WERI-Rb-1 (cell line): ENCODE measurements at places on chromosomes 6 and 20.
A peak's percentile ranks its signal among the peaks of the same experiment; 100 is the strongest.

- no peak for DNase-seq
Observed at GRCh38 chr6:80543598-80544222, 437.2 kb downstream of the BCKDHB start.

DNA sequence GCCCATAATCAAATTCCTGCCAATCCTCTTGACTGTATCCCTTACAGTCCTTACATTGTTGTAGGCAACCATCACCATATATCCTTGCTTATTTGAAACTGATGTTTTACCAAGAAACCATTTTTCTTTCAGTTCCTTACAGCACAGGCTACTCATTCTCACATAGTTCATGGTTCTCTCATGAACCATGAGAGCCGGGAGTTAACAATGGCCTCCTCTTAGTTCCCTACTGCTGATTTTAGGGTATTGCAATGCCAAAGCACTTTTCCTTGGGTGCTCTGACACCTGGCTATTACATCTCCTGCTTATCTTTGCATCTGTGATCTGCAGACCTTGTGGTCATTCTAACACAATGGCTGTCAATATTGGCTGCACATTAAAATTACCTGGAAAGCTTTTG lies 133.4 kb downstream of the MYB start:
- no peak for DNase-seq

DNA sequence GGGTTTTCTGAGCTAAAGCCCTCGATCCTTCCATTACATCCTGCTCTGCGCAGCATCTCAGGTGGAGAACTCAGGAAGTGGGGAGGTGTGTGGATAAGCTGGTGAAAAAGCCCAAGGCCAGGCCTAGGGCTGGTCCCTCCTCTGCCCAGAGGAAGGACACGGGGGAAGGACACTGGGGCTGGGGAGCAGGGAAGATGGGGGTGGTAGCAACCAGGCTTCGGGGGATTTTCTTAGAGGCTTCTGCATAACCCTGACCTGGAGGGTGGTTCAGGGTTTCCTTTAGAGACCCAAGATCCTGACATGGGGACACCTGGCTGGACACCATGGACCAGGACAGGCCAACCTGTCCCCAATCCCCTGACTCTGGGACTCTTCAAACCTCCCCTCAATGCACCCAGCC lies 37.9 kb downstream of the SUN5 start:
- no peak for DNase-seq

GRCh38 chr20:23028392-23028791 lies 6.7 kb upstream of the SSTR4 start:
- no peak for DNase-seq

DNA sequence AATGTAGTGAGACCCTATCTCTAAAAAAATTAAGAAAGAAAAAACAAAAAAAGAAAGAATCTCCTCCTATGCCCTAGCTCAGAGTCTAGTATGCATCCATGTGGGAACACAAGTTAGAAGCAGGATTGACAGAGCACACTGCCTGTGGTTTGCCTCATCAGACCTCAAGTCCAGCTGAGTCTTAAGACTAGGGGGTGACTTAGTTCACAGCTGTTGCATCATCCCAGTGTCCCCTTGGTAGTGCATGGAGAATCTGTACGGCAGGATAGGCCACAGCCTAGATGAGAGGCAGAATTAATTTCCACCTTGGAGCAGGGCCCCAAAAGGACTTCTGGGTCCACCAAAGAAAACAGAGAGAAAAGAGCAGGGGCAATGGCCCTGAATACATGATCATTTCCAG lies 13.7 kb downstream of the PNPLA1 start:
- no peak for DNase-seq

DNA sequence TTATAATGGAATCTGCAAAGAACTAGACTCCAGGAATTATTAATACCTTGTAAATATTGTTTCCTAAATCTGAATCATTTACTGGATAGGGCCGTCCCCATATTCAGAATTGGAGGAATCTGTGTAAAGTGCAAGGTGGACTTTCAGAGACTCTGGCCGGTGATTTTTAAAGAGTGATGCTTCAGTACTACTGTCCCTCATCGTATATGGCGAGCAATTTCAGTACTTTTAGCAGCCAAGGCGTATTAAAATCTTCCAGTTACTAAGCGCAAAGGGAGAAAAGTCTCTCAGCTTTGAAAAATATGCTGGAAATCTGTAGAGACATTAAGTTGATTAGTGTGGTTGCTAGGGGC lies 483 bp downstream of the SMIM26 start:
- DNase-seq: no peak

GRCh38 chr6:72984981-72985665 lies 240.2 kb downstream of the KHDC1L start:
- no peak for DNase-seq

GRCh38 chr6:81656231-81656630 lies 96.2 kb downstream of the TENT5A start:
- DNase-seq: no peak

DNA sequence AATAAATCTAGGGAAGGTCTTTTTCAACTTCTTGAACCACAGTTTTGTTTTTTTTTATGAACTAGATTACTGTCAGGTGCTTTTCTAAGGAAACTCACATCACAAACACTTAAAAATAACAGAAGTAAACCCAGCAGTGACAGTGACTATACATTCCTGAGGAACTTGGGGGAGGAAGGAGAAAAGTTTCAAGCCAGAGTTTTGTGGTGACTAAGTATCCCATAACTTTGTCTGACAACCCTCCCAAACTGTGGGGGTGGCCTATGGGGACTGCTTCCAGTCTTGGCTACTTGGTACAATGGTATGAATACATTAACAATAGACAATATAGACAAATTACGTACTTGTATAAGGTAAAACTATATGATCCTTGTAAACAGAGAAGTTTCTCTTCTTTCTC lies 202.5 kb upstream of the MAN1A1 start:
- no peak for DNase-seq

DNA sequence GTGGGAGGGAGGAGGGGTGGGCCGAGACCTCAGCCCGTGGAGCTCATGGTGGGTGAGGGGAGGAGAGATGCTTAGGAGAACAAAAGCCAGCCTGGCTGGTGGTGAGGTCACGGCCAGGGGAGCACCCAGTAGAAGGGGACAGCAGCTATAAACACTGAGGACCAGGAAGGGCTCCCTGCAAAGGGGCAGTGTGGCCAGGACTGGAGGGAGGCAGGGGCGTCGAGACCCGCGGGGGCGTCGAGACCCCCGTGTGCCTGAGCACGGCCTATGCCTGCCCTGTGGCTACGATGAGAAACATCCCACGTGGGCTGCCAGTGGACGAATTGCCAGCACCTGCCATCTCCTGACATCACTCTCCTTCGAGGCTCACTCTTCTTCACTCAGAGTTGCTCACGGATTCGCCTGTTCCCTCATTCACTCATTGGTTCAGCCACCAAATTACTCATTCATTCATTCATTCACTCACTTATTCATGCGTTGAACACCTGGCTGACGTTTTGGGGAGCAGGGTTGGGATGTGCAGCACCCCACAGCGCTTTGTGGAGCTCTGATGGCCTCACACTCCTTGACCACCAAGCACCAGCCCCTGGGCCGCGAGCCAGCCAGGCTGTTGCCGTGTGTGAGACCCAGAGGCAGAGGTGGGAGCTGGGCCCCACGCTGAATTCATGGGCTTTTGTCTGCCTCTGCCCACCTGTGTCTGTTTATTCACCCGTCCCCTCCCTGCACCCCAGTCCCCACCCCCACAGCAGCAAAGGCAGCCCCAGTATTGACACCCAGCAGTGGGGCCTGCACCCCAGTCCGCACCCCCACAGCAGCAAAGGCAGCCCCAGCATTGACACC lies 61.2 kb upstream of the BHLHE23 start:
- no peak for DNase-seq

DNA sequence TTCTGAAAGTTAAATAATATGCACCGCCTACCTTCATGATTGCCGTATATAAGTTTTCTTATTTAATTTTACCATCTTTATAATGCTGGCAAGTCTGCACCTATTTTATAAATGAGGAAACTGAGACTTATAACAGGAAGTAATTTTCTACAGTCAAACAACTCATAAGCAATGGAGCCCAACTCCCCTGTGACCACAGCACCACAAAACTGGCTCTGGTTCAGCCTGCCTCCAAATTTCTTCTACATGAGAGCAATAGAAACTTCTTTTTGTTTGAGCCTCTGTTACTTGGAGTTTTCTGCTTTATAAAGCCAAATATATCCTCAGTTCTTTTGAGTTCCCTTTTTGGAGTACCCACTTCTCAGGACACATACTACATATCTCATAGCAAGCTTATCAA lies 131.1 kb upstream of the HSF2 start:
- DNase-seq: no peak

GRCh38 chr6:134464690-134465411 lies 146.9 kb upstream of the SGK1 start:
- DNase-seq: peak; percentile 50

DNA sequence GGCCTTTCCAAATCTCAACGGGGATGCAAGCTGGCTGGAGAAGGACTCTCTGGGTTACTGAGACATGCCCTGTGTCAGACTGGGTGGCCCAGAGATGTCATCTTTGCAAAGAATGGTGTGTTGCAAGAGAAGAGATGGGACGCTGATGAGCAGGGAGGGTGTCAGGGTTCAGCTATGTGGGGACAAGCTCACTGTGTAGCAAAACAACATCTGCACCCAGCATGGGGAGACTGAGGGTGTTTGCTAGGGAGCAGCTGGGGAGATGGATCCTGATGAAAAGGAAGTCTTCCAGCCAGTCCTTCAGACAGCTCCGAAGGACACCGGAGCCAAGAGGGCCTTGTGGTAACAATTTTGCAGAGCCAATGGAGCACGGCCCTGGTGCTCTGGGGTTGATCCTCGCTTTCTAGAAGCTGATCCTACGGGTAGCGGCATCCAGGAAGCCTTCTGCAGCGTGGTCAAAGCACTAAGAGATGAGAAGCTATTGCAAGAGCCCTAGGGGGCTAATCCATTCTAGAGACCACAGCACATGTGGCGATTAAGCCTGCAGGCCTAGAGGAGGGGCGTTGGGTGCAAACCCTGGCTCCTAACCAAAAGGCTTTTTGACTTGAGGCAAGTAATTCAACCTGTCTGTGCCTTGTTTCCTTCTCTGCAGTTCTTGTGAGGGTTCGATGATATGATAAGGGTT lies 39.9 kb downstream of the EDN3 start:
- DNase-seq: no peak
